Lung microvascular endothelial cell (primary cell): ENCODE measurements at places on chromosomes 3 and 15.

DNA sequence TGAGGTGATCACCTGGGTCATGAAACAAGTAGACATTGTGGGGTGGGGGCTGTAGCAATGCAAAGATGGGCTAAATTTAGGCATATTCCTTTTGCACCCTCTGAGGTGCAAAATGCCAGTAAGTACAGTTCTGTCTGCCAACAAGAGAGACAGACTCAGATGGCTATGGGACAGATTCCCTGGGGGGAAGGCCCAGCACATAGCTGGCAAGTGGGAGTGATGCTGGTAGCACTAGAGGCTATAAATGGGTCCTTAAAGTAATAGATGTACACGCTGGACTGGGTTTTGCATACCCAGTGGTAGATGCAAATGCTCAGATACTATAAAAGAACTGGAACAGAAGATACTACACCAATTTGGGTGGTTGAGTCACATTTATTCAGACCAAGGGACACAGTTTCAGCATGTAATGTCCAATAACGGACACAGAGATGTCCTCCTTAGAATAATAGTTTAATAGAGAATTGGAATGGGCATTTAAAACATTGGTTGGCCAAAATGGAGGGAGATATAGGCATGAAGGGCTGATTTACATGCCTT is 67.4 kb upstream of the RNU6-1 start:
- DNase-seq = no peak

GRCh38 chr15:91981821-91982800 is 128.6 kb downstream of the SLCO3A1 start:
- DNase-seq = peak; percentile 5

GRCh38 chr15:63238796-63239195 is 38.6 kb upstream of the APH1B start:
- DNase-seq = no peak

DNA sequence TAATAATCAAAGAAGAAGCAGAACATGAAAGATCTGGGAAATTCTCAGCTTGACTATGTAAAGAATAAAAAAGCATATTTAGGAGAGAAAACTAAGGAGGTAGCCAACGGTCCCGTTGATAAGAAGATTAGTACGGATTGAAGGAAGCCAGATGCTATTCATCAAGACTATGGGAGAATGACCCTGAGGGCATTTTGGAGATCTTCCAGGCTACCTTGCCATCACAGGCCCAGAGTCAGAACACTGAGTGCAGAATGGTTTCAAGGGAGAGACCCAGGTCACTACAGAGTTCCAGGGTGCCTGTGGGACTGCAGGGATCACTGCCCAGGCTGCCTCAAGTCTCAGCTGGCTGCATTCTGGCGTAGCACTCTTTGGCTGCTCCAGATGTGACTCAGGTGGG is 752.9 kb upstream of the ARPP21 start:
- no peak for DNase-seq

DNA sequence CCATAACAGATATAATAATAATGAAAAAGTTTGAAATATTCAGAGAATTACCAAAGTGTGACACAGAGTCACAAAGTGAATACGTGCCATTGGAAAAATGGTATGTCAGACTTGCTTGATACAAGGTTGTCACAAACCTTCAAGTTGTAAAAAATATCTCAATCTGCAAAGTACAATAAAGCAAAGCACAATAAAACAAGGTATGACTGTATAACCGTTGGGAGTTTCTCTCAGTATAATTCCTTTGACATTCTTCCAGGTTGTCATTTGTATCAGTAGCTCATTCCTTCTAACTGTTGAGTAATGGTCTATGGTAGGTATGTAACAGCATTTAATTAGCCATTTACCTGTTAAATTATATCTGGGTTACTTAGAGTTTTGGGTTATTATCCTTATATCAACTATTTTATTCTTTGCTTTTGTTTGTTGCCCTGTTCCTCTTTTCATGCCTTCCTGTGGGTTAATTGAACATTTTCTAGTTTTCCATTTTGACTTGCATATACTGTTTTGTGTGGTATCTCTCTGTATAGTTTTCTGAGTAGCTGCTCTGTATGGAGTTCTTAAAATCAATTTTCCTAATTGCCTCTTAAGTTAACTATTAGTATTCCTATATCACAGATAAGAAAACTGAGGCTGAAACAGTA is 112.5 kb downstream of the SUCNR1 start:
- no peak for DNase-seq

GRCh38 chr3:119228373-119229145 is 12.1 kb downstream of the B4GALT4 start:
- no peak for DNase-seq

DNA sequence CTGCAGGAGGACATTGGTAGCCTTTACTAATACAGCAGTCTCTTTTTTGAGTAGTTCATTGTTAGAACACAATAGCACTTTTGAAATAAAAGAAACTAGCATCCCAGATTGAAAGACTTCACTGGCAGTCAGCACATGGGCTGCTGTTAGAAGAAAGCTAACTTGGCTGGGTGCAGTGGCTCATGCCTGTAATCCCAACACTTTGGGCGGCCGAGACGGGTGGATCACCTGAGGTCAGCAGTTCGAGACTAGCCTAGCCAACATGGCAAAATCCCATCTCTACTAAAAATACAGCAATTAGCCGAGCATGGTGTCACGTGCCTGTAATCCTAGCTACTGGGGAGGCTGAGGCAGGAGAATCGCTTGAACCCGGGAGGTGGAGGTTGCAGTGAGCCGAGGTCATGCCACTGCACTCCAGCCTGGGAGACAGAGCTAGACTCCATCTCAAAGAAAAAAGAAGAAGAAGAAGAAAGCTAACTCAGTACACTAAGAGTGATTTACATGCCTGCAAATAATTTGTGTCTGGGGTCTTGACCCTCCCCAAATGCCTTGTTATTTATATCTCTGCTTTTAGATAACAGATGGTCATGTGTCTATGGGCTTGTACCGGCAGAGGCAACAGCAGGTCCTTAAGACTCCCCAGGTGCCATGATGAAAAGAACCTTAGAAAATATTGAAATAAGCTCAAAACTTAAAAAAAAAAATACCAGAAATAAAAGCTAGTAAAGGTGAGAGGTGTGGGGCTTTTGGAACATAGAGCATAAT is 9.7 kb downstream of the TPM1 start:
- no peak for DNase-seq

GRCh38 chr3:53073553-53074365 is 27.9 kb upstream of the SFMBT1 start:
- DNase-seq = no peak

- peak; percentile 47 for DNase-seq
These were observed 13.7 kb upstream of the FGD5 start for GRCh38 chr3:14804835-14805780.

DNA sequence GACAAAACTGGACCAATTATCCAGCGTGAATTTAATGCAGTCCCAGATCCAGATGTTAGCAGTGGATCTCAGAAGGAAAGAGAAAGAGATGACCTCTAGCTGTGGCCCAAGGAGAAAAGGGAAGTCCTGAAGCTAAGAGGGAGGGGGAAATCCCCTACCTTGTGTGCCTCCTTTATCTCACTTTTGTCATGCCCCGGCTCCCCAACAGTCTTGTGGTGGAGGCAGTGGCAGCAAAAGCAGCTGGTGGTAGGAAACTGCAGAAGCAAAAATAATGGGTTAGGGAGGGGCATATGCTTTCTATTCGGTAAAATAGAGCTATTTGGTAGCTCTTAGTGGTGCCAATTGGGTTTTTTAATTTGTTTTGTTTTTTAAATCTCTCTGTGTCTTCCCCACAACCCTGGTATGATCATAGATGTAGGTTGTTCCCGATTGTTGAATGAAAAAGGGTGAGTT is 56.5 kb downstream of the MCTP2 start:
- no peak for DNase-seq

DNA sequence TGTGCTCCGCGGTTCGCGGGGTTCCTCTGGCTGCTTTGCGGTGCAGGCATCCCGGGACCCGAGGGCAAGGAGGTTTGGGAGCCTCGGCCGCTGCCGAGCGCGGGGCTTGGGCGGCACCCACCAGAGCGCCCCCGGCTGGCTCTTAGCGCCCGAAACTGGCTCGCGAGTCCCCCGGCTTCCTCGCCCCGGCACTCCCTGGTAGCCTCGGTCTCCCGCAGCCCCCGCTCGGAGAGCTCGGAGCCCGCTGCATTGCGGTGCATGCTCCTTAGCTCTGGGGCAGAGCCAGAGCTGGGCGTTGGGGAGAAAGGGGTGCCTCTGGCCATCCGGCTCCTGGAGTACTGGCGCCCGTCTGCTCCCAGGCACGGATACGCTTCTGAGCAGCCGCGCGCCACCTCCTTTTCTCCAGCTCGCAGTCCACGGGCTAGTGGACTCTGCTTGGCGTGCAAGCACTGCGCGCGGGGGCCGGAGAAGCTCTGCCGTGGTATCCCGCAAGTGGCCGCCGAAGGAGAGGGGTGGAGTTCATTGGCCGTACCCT is 753 bp downstream of the EPHB1 start:
- DNase-seq = peak; percentile 43

GRCh38 chr3:40211579-40211978 is 97.9 kb upstream of the EIF1B start:
- DNase-seq = no peak

- DNase-seq = no peak
These were observed 887.5 kb downstream of the DIPK2A start for GRCh38 chr3:144859161-144859560.

DNA sequence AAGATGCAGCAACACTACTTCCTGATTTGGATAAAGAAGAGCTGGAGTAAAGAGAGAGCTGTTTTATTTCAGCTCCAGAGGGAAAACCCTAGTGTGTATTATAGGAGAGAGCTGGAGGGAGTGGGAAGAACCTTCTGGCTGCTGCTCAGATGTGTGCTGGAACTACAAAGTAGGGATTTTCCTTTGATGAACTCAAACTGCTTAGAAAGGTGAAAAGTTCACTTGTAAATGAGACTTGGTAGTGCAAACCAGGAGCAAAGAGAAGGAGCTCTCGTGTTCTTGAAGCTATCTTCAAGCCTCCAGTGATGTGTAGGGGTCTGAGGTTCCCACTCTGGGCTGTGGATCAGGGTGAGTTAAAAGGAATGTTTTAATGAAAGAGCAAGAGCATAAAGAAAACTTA is 110.4 kb downstream of the EDEM1 start:
- no peak for DNase-seq

- DNase-seq = peak; percentile 43
These were observed 23.3 kb upstream of the NFKBIZ start for GRCh38 chr3:101825904-101826445.

DNA sequence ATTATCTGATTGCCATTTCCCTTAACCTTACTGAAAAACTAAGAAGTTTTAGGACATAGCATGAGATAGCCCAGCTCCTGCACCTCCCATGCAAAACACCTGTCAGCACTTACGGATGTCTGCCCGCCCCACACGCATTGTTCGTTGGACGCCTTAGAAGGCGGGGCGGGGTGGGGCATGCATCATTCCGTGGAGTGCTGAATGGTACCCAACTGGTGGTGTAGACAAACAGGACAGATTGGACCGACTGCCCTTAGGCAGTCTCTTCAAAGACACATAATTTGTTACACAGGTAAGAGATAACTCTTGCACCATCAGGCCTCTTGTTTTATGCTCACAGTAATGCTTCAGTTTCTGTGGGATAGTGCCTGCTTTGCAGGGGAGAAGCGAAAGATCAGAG is 93.8 kb downstream of the SMAD6 start:
- no peak for DNase-seq

DNA sequence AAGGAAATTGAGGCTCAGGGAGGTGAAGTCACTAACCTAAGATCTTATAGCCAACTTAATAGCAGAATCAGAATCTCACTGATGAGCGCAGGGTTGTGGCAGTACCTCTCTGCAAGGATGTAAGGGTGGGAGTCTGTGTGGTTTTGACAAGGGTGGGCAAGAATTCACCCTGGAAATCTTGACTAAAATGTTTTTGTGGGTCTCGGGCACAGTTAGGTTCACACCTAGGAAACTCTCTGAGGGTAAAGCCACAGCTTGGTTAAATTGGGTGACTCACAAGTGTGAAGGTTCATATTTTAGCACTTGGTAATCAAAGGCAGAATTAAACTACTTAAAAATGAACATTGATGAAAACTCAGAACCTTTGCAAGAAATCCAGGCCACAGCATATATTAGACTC is 178.2 kb upstream of the EOMES start:
- DNase-seq = no peak

GRCh38 chr15:81000144-81000623 is 539 bp upstream of the TLNRD1 start:
- DNase-seq = no peak

DNA sequence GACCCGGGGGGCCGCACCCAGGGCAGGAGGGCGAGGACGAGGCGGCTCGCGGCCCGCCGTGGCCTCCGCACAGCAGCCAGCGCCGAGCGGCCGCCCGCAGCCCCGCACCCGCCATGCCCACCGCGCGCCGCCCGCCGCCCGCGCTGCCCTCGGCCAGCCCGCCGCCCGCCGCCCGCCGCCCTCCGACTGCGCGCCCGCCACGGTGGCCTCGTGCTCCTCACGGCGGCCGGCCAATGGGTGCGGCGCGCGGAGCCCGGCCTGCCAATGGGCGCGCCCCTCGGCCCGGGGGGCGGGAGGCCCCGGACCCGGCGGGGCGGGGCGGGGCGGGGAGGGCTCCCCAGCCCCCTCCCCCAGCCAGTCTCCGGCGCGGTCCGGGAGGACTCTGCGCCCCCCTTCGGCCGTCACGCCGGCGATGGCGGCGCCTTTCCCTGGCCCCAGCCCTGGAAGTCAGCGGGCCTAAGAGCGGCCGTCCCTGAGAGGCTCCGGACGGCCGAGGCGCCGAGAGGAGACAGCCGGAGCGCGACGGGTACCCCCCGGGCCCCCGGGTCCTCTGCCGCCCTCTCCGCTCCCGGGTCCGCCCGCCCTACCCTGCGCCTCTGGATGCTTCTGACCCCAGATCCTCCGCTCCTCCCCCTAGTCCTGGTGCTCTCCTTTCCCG is at the start of gene NT5DC2:
Gene NT5DC2, minus strand, starts transcription at position 235 of the 658 bp plus-strand sequence. Its CDS starts 120 bp downstream, at position 115.
- DNase-seq = peak; percentile 80

- DNase-seq = peak; percentile 47
These were observed 114.2 kb downstream of the KLF13 start for GRCh38 chr15:31440754-31441311.

DNA sequence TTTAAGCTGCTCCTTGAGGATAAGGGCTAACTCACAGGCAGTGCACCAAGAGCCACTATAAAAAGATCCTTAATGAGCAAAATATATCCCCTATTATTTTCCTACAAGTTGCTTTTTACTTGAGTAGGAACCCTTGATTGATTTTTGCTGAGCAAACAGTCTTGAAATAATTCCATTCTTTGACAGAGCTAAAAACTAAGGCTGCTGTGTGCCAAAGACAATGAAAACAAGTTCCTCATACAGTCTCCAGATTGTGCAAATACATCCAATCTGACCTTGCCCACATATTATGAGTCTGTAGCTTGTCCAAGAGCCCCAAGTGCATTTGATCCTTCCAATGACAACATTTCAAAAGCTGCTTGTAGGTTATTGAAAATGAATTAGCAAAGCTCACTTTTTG is 15.0 kb downstream of the PRKAR2A start:
- no peak for DNase-seq

DNA sequence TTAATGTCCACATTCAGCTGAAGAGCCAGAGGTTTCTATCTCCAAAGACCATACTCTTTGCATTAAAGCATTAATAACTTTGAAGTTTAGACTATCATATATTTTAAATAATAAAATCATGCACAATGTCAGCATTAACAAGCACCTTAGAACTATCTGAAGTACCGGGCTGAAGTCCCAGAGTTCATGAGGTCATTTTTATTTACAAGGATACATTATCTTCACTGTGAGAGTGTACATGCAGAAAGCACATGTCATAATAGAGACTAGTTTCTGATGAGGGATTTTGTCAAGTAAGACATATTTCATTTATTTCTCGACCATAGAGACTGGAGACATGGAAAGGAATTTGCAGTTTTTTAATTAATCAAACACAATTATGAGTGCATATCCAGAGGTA is 52.4 kb upstream of the SI start:
- no peak for DNase-seq

- peak; percentile 95 for DNase-seq
These were observed at the start of gene RPS17 for GRCh38 chr15:82540055-82540983. RPS17 (minus strand) TSS chr15:82540457; CDS start chr15:82540428, 29 bp downstream.

GRCh38 chr3:46866032-46866595 is 2.9 kb upstream of the MYL3 start:
- no peak for DNase-seq
